Transverse colon (tissue), 4 donors: ENCODE measurements at places on chromosomes 7 and 10.

- no peak for DNase-seq
Observed at GRCh38 chr7:70313687-70314086, 715.4 kb downstream of the AUTS2 start.

DNA sequence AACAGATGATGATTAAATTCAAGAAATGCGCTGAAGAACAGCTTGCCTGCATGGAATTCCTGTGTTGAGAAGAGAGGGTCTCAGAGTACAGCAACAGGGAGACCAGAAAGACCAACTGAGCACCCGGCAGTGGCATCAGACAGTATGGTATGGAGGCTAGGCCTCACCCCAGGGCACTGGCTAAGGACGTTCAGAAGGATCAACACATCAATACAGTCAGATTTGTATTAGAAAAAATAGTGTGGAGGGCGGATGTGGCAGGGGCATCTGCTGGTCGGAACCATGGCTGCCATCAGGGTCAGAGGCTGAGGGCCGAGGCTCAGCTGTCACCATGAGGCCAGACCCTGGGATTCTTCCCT lies 142.1 kb downstream of the ADARB2 start:
- DNase-seq, result no peak

- no peak for DNase-seq
Observed at GRCh38 chr10:77357611-77358310, 279.8 kb downstream of the KCNMA1 start.

DNA sequence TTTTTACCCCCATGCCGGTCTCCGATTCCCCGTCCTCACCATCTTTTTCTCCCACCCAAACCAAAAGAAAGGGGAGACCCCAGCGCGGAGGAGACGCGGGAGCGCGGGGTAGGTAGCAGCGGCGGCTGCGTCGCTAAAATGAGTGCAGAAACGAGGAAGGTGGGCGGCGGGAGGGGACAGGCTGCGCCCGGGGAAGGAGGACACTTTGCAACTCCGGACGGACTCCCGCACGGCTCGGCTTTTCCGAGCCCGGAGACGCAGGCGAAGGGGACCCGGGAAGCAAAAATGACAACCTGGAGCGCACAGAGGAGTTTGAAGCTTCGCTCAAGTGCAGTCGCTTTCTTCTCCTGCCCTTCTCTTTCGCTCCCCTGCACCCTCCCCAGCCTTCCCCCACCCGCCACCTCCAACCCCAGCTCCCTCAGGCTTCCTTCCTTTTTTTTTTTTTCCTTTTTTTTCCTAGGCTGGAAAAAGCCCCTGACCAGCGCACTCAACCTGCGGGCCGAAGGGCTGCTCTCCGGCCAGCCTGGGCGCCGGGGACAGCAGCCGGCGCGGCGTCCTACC lies 453 bp downstream of the SFMBT2 start:
- peak; percentile 16 for DNase-seq

DNA sequence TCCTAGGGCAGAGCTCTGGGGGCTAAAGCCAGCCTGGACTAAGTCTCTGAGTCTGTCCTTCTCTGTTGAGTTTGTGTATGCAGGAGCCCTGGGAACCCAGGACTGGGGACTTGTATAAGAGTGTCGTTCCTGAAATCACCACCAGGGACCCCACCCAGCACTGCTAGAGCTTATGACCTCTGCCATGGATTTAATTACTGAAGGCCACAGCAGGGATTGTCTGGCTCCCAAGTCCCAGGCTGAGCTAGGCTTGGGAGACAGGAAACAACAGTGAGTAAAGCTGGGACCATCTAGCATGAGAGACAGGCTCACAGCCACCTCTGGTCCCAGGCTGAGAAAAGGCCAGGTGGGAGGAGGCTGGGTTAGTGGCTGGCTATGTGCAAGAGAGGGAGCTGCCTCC lies 1.4 kb upstream of the TSPAN15 start:
- DNase-seq, result peak; percentile 83

DNA sequence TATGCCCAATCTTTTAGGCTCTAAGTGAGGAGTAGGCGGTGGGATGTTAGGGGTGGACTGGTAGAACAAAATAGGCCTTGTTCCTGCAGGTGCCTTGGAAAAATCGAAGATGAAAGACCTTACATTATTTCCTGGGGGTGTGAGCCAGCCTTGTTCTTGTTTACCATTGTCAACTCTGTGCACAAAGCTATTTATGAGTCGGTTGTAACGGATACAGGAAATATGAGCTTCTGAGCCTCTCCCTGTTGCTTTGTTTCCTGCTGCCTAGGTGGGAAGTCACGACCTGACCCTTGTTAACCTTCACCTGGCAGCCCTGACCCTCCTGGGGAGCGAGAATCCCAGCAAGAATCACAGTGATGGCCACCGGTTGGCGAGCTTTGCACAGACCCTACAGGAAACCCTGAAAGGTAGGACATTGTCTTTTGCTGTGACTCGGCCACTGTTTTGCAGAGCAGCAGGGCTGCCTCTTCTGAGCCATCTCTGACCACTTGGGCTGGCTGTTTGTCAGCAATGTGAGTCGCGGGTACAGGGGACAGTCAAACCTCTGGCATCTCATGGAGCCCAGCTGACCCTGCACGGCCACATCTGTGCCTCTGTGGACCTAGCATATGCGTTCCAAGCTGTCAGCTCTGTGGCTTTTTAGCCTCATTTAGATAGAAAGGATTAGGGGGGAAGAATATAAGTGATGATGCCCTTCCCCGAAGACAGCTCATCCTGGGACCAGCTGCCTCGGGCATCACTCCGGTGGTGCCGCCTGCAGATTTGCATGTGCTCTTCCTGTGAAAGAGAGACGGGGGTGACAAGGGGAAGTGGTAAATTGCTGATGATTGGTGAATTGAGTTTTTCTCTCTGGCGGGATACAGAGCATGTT lies 102.1 kb upstream of the ANLN start:
- no peak for DNase-seq

- DNase-seq, result no peak
Observed at GRCh38 chr10:14329746-14330173, 964 bp downstream of the FRMD4A start.

GRCh38 chr10:78759456-78760120 lies 309.2 kb upstream of the ZMIZ1 start:
- no peak for DNase-seq

DNA sequence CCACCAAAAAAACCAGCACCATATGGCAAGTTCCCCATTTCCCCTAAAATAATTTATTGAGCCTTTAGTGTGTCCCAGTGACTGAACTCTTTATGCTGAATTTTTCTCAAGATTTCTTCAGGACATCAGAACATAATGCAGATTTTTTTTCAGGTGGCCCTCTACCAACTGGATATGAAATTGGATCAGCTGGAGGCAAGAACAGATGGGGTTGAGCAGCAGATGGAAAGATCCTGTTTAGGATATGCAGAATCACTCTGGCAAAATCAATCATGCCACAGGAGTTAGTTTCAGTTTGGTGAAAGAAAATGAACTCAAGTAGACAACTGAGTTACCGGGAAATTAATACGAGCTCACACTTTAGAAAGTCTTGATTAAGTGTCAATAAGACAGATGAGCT lies 761.5 kb upstream of the C7orf33 start:
- no peak for DNase-seq
